ENCODE measurements at places on chromosomes 4 and X. TPM values are rescaled to one million over a fixed set of nuclear protein-coding genes. Genes with fewer than 3 reads are reported as not detected.

GRCh38 chr4:139274790-139275189, 5.2 kb downstream of the MGARP start:
- H3K36me3 ChIP-seq: no peaks in the 10 kb centered on the region
- H3K4me1 ChIP-seq: peaks cover 10% of the 10 kb centered on the region
- peaks cover 40% of the 10 kb centered on the region for H3K27me3 ChIP-seq
- no peak for DNase-seq
- H3K27ac ChIP-seq: no peak overlapping the region

DNA sequence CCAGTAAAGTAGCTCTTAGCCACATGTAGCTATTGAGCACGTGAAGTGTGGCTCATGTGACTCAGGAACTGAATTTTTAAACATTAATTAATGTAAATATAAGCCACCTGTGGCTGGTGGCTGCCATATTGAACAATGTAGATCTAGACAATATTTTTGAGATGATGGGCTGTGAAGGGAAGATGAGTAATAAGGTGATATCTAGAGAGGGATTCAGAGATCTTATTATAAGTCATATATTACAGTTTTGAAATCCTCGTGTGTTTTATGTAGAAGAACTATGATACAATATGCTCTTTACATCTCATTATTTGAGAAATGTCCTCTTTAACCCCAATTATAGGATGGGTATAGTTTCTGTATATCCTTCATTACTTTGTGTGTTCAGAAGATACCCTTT, 5.6 kb downstream of the GAR1 start:
- H3K4me3 ChIP-seq: no peak overlapping the region
- peaks cover 77% of the 10 kb centered on the region for H3K36me3 ChIP-seq
- H3K27ac ChIP-seq: no peak overlapping the region
- no peak for DNase-seq

GRCh38 chr4:79831701-79832514, 241.1 kb downstream of the ANTXR2 start:
- H3K27me3 ChIP-seq: no peaks in the 10 kb centered on the region
- H3K4me3 ChIP-seq: no peak overlapping the region
- no peak overlapping the region for H3K27ac ChIP-seq
- no peaks in the 10 kb centered on the region for H3K36me3 ChIP-seq

DNA sequence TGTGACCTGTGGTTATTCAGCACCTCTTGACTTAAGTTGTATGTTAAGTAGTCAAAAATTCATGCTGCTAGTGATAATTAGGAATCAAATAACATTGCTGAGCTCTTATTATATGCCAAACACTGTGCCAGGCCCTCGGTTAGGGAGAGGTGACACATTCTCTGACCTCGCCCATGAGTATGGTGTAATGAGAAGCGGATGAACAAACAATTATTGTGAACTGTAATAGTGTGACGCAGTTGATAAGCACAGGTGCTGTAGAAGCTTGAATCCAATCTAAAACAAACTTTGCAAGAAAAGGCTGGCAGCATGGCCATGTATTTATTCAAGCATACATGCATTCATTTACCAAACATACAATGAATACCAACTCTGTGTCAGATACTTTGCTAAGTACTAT, 303.5 kb upstream of the HS3ST1 start:
- H3K27me3 ChIP-seq: no peaks in the 10 kb centered on the region
- H3K27ac ChIP-seq: no peak overlapping the region
- DNase-seq: peak; percentile 71
- H3K4me3 ChIP-seq: no peak overlapping the region

- no peaks in the 10 kb centered on the region for H3K36me3 ChIP-seq
- no peak overlapping the region for H3K4me3 ChIP-seq
- no peaks in the 10 kb centered on the region for H3K27me3 ChIP-seq
Observed at GRCh38 chrX:96181605-96182004, 503.0 kb upstream of the DIAPH2 start.

- no peaks in the 10 kb centered on the region for H3K36me3 ChIP-seq
- no peak overlapping the region for H3K4me3 ChIP-seq
Observed at GRCh38 chr4:31545755-31546154, 825.6 kb downstream of the PCDH7 start.

DNA sequence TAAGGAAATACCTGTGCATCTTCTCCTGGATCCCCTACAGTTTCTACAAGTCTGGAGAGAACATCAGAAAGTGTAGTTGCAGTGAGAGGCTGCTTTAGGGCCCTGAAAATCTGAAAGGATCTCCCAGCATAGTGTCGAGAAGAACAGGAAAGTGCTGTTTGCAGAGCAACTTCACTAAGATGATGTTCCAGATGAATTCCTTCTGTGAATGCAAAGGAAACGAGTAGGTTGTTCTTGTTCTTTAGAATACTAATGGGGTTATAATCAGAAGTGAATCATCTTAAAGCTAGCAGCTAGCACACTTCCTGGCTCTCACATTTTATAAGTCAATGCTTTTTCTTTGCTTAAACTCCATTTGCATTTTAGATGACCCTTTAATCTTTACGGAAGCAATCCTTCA, 53.7 kb downstream of the ZAR1 start:
- no peaks in the 10 kb centered on the region for H3K27me3 ChIP-seq
- no peak for DNase-seq
- peaks cover 97% of the 10 kb centered on the region for H3K36me3 ChIP-seq
- H3K4me1 ChIP-seq: no peaks in the 10 kb centered on the region

DNA sequence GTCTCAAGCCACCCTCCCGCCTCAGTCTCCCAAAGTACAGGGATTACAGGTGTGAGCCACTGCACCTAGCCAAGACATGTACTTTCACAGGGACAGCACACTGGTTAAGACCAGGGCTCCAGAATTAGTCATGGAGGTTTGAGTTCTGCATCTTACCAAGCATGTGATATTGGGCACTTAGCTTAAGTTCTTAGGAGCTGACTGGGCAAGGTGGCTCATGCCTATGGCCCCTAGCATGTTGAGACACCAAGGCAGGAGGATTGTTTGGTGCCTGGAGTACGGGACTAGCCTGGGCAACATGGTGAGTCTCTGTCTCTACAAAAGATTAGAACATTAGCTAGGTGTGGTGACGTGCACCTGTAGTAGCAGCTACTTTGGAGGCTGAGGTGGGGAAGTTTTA, 2.6 kb upstream of the TMEM192 start:
- no peak overlapping the region for H3K4me3 ChIP-seq
- H3K36me3 ChIP-seq: no peaks in the 10 kb centered on the region
- no peak overlapping the region for H3K27ac ChIP-seq

- DNase-seq: no peak
- no peak overlapping the region for H3K27ac ChIP-seq
- no peak overlapping the region for H3K4me3 ChIP-seq
- no peaks in the 10 kb centered on the region for H3K27me3 ChIP-seq
Observed at GRCh38 chr4:76558396-76559235, 123.6 kb downstream of the SHROOM3 start.

DNA sequence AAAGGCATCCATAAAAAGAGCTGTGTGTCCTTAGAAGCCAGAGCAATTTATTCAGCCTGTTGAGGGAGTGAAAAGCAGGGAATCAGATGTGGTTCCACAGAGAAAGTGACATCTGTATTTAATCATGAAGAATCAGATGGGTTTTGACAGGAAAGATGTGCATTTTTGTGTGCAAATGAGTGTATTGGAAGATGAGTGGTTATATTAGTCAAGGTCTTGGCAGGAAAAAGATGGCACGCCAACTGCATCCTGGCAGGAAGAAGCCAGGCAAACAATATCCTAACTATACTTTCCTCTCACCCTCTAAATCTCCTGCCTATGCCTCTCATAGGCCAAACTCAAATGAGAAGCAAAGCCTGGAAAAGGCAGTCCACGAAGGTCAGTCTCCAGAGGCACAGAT, 59.1 kb downstream of the SCFD2 start:
- H3K27me3 ChIP-seq: no peaks in the 10 kb centered on the region
- H3K27ac ChIP-seq: no peak overlapping the region
- no peaks in the 10 kb centered on the region for H3K4me1 ChIP-seq
- DNase-seq: no peak
- no peaks in the 10 kb centered on the region for H3K36me3 ChIP-seq

GRCh38 chrX:113770071-113770470, 813.8 kb upstream of the HTR2C start:
- H3K27me3 ChIP-seq: no peaks in the 10 kb centered on the region
- no peak overlapping the region for H3K4me3 ChIP-seq
- no peak overlapping the region for H3K27ac ChIP-seq
- H3K36me3 ChIP-seq: no peaks in the 10 kb centered on the region
- no peak for DNase-seq

DNA sequence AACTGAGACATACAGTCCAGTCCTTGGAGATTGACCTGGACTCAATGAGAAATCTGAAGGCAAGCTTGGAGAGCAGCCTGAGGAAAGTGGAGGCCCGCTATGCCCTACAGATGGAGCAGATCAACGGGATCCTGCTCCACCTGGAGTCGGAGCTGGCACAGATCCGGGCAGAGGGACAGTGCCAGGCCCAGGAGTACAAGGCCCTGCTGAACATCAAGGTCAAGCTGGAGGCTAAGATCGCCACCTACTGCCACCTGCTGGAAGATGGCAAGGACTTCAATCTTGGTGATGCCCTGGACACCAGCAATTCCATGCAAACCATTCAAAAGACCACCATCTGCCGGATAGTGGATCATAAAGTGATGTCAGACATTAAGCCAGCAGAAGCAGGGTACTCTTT, 20.4 kb upstream of the FRMPD3 start:
- no peaks in the 10 kb centered on the region for H3K36me3 ChIP-seq
- no peak for DNase-seq
- H3K27me3 ChIP-seq: no peaks in the 10 kb centered on the region
- no peaks in the 10 kb centered on the region for H3K4me1 ChIP-seq
- no peak overlapping the region for H3K4me3 ChIP-seq

DNA sequence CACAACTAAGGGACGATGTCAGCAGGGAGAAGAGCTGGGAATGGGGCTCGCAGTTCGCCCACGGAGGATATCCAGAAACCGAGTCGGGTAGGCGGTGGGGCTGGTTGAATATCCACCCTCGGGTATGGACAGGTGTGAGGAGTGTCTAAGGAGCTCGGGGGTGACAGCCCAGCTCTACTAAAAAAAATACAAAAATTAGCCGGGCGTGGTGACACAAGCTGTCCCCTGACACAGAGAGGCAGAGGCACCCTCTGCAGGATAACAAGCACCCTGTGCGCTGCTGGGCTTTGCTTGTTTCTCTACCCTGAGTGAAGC, 12.2 kb upstream of the ASMTL start:
- H3K27me3 ChIP-seq: peaks cover 57% of the 10 kb centered on the region
- peaks cover 7% of the 10 kb centered on the region for H3K36me3 ChIP-seq
- peaks cover 32% of the 10 kb centered on the region for H3K4me1 ChIP-seq
- DNase-seq: peak; percentile 18
- H3K4me3 ChIP-seq: no peak overlapping the region

GRCh38 chr4:128220286-128221235, 67.1 kb downstream of the PGRMC2 start:
- no peak overlapping the region for H3K4me3 ChIP-seq
- H3K4me1 ChIP-seq: no peaks in the 10 kb centered on the region
- peak; percentile 25 for DNase-seq
- no peaks in the 10 kb centered on the region for H3K27me3 ChIP-seq
- H3K27ac ChIP-seq: no peak overlapping the region
- H3K36me3 ChIP-seq: no peaks in the 10 kb centered on the region

GRCh38 chr4:140185412-140186081, 31.6 kb upstream of the MAML3 start:
- no peak overlapping the region for H3K27ac ChIP-seq
- H3K27me3 ChIP-seq: no peaks in the 10 kb centered on the region
- H3K4me3 ChIP-seq: no peak overlapping the region
- no peak for DNase-seq
- no peaks in the 10 kb centered on the region for H3K4me1 ChIP-seq

DNA sequence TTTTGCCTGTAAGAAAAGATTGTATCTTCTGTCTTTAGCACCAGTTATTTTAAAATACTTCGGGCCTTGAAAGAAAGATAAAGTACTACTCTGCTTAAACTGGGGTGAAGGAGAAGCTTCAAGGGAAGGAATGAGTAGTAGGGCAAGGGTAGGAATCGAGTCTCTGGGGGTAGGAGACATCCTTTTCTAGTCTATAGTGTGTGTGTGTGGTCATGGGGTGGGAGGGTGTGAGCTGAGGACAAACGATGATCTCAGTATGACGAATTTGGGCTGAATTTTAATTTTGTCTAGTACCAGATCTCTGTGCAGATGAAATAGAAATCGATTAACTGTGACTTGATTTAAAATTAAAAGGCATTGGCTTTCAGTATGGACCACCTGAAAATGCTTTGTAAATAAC, 3.3 kb upstream of the MYOZ2 start:
- H3K36me3 ChIP-seq: no peaks in the 10 kb centered on the region
- H3K4me1 ChIP-seq: peaks cover 27% of the 10 kb centered on the region
- H3K27me3 ChIP-seq: no peaks in the 10 kb centered on the region

DNA sequence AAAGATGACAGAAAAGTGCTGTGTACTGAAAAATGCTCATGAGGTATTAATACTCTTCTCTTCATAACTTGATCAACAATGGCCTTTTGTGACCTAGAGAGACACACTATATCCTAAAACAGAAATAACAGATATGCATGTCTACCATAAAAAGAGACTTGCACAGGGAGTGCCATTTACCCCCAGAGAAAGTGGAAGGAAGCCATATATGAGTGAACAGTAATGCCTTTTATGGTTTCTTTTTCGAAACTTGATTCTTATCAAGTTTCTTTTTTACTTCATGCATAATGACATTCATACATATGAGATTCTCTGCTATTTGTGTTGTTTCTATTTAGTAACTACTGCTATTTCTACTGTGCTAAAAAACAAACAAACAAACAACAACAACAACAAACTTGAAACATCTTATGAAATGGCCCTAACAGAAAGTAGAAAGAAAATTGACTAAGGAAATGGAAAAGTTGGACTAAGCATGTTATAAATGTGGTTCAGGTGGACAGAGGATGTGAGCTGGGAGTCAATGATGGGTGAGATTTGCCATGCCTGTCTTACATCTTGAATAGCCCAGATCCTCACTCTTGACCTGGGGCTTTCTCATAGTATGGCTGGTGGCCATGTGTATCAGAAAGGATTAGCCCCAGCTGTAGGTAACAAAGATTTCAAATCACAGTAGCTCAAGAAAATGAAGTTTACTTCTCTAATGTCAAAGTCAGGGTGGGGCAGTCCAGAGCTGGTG, 43.8 kb downstream of the GEMIN8 start:
- H3K36me3 ChIP-seq: no peaks in the 10 kb centered on the region
- H3K4me1 ChIP-seq: no peaks in the 10 kb centered on the region
- no peak overlapping the region for H3K27ac ChIP-seq
- no peaks in the 10 kb centered on the region for H3K27me3 ChIP-seq
- DNase-seq: no peak

GRCh38 chrX:30881797-30882196, 7.3 kb downstream of the TAB3 start:
- H3K27me3 ChIP-seq: no peaks in the 10 kb centered on the region
- H3K4me3 ChIP-seq: no peak overlapping the region
- H3K4me1 ChIP-seq: peaks cover 12% of the 10 kb centered on the region

The GPR143 gene
- not detected for total RNA-seq

The CCNA2 gene
- total RNA-seq: 6.4 TPM

The ZMYM3 gene
- total RNA-seq: 10.6 TPM

The TMEM150C gene
- total RNA-seq: 2.9 TPM

The STPG2 gene
- not detected for total RNA-seq

The MAP9 gene
- 11.6 TPM for total RNA-seq

The PCDH7 gene
- total RNA-seq: 130 TPM

The ABCG2 gene
- total RNA-seq: 6.4 TPM

The TMPRSS11A gene
- not detected for total RNA-seq

All from stomach (tissue), 19 donors.